ENCODE measurements at places on chromosomes 2 and 18.

DNA sequence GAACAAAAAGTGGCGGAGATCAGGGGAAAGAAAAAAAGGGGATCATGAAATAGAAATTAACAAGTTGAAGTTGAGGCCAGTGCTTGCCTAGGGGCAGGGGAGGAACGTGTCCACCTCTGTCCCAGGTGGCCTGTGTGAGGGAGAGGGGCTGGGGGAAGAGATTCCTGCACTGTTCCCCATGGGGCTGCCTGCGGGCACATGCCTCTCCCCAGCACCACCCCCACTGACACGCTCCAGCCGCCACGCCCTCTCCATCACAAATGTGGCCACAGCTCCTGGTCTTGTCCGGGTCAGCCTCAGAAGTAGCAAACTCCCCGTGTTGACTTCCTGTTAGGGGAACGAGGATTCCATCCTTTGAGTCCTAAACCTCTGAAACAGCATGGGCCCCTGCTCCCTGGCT, 161.2 kb downstream of the GLI2 start:
- no peak for DNase-seq

- DNase-seq, result no peak
These were observed 2.4 kb upstream of the STK11IP start for GRCh38 chr2:219595256-219595655.

DNA sequence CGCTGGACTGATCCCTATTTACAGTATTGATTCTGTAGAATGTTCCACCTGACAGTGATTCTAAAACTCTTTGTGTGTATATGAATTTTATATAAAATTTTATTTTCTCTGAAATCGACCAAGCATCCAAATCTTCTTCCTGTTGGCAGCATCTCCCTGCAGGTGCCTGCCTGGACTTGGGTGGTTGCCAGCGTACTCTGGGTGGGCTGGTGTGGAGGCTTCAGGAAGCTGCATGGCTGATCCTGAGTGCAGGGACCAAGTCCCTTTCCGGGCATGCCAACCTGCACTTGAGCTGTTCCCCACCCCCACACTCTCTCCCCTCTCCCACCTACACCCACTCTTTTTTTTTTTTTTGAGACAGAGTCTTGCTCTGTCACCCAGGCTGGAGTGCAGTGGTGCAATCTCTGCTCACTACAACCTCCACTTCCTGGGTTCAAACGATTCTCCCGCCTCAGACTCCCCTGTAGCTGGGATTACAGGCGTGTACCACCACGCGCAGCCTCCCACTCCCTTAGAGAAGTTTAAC, 53.2 kb upstream of the ALKAL2 start:
- DNase-seq, result no peak

GRCh38 chr2:100660851-100661584, 98.2 kb downstream of the PDCL3 start:
- no peak for DNase-seq

DNA sequence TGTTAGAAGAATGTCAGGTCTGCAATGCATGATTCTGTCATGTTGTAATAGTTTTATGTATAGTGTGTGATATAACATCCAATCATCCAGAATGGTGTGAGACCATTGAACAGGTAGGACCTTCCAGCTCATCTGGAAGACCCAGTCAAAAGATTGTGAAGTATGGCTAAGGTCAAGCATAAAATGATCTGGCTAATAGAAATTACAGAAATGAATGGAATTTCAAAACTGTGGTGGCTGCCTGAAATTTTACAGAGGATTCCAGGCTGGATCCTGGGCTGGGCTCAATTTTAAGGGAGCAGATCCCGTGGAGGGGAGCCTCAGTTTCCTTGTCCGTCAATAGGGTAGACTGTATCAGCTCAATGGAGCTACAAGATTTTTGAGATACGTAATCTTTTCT, 39.1 kb downstream of the ACKR3 start:
- DNase-seq, result no peak

- DNase-seq, result no peak
These were observed 173.1 kb downstream of the ANKRD30B start for GRCh38 chr18:14921031-14921430.

- DNase-seq, result no peak
These were observed 64.6 kb upstream of the CNGA3 start for GRCh38 chr2:98281607-98282006.

GRCh38 chr2:88874063-88874657, 182.7 kb downstream of the RPIA start:
- DNase-seq, result peak; percentile 41

GRCh38 chr18:77551055-77551454, 301.4 kb downstream of the GALR1 start:
- DNase-seq, result no peak

GRCh38 chr2:76953733-76954347, 568.3 kb downstream of the LRRTM4 start:
- peak; percentile 71 for DNase-seq

- DNase-seq, result no peak
These were observed 26.8 kb upstream of the NABP1 start for GRCh38 chr2:191650896-191651773.

- DNase-seq, result no peak
These were observed 24.5 kb downstream of the NFATC1 start for GRCh38 chr18:79420033-79420745.

- peak; percentile 37 for DNase-seq
These were observed 246.3 kb downstream of the TNS1 start for GRCh38 chr2:217756375-217757107.

GRCh38 chr2:154158101-154158500, 286.4 kb downstream of the GALNT13 start:
- DNase-seq, result no peak

All from NCI-H1694 (cell line).